ENCODE measurements at places on chromosomes 5 and 9.
A peak's percentile ranks its signal among the peaks of the same experiment; 100 is the strongest.

- peak; percentile 89 for DNase-seq
These were observed 79.2 kb upstream of the ABCA1 start for GRCh38 chr9:105007143-105007542.

DNA sequence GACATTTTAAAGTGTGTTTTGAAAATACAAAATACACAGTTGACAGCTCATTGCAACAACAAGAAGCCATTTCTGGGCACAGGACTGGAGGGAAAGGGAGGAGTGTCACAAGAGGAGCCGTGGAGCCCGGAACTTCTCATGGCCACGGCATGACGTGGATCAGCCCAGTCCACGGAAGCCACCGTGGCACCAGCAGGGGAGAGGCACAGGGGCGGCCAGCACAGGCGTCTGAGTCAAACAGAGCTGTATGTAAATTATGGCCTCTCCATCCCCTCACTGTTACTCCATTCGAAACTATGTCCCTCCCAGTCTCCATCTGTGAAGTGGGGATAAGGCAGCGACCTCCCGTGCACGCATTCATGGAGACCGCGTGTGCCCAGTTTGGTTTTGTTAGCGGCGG, 165.6 kb upstream of the IRX2 start:
- DNase-seq = no peak

GRCh38 chr9:134316449-134317160, 9.7 kb upstream of the RXRA start:
- DNase-seq = peak; percentile 62

DNA sequence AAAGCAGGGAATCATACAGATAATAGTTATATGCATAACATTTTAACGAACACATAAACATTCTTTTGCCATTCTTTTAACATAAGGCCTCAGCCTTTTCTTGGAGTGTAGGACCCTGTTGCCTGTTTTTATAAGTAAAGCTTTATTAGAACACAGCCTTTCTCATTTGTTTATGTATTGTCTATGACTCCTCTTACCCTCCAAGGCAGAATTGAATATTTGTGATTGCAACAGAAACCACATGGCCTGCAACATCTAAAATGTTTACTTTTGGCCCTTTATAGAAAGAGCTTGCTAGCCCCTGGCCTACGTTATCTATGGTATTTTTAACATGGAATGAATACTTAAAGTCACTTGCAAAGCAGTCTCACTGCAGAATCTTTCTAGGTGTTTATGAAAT, 2.6 kb downstream of the SLC31A1 start:
- DNase-seq = peak; percentile 33

DNA sequence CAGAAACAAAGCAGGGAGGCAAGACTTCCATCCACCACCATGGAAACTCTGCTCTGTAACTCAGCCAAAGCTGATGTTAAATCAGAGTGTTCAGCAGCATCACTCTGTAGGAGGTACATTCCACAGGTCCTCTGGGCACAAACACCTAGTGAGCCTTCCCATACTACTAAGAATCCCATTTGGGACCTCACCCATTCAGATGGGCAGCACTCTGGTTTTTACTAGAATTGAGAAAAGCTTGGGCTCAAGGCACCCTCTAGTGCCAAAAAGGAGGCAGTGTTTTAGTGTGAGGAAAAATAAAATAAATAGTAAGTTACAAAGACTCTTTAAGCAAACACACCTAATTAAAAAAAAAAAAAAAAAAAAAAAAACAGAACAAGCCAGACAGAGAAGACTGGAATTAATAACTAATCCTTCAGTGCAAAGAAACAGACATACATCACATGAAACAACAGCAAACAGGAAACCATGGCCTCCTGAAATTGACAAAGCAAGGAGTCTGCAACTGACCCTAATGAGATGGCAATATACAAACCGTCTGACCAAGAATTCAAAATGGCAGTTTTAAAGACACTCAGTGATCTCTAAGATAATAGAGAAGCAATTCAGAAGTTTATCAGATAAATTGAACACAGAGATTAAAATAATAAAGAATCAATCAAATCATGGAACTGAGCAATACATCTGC, 159.5 kb downstream of the GNA14 start:
- peak; percentile 55 for DNase-seq

GRCh38 chr5:173953528-173954090, 35.4 kb upstream of the C5orf47 start:
- no peak for DNase-seq

- no peak for DNase-seq
These were observed 34.2 kb upstream of the MYO10 start for GRCh38 chr5:16970260-16970659.

DNA sequence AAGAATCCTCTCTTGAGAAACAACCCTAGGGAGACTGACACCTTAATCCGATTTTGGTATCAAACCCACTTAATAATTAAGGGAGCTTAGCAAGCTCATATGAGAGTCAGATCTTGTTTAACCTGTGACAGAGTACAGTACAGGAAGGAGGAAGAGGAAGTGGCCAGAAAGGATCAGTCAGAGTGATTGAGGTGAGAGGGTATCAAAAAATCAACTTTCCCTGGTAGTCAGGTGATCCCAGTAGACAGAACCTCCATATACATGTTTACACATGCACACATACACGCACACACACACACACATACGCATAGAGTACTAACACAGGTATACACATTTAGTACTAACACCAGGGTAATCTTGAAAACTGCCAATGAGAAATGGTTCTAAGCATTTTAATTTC, 56.8 kb downstream of the GLIS3 start:
- DNase-seq = no peak

GRCh38 chr5:41406424-41406823, 104.0 kb downstream of the PLCXD3 start:
- DNase-seq = no peak

- no peak for DNase-seq
These were observed 22.0 kb downstream of the TMEM167A start for GRCh38 chr5:83055166-83055565.

DNA sequence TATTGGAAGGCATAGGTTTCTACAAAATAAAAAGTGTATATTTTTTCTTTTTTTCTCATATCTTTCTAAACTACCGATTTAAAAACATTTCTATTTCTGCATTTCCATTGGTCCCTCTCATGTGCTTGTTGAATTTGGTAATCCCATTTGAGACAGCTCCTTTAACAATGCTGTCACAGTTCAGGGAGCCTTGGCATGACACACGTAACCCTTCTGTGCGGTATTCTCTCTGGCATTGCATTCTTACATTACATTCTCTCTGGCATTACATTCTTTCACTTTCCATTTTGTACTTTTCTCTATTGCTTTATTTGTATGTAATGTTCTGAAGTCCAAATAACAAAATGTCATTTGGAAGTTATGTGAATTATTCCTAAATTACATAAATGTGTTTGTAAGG, 150.7 kb upstream of the RASGRF2 start:
- DNase-seq = peak; percentile 5

- no peak for DNase-seq
These were observed 145.4 kb upstream of the NREP start for GRCh38 chr5:111902436-111902835.

- peak; percentile 85 for DNase-seq
These were observed 34.2 kb upstream of the HSD17B4 start for GRCh38 chr5:119417891-119418605.

- DNase-seq = no peak
These were observed 40.1 kb downstream of the PRRT1B start for GRCh38 chr9:131585375-131585774.

DNA sequence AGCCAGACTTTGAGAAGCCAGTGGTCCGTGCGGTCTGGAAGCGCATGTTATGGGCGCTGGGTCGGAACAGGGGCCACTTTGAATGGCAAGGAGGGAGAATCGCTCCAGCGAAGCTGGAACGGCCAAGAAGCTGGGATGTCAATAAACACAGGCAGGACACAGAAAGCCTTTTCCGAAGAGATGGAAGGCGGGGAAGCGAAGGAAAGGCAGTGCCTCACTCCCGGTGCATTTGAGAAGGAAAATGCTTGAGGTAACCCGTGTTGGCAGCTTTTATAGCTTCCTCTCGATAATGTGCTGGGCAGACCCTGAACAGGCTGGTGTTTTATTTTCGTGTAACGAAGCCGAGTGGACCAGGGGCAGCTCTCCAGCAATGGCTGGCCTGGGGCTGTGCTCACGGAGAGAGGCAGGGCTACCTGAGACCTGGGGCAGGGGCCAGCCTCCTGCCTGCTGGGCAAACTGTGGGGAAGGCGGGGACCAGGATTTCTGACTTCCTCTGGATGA, 84.2 kb upstream of the SPRY4 start:
- no peak for DNase-seq

GRCh38 chr9:37972351-37972848, 68.5 kb upstream of the SLC25A51 start:
- no peak for DNase-seq

- DNase-seq = no peak
These were observed 192.4 kb downstream of the DOCK8 start for GRCh38 chr9:406886-407654.

DNA sequence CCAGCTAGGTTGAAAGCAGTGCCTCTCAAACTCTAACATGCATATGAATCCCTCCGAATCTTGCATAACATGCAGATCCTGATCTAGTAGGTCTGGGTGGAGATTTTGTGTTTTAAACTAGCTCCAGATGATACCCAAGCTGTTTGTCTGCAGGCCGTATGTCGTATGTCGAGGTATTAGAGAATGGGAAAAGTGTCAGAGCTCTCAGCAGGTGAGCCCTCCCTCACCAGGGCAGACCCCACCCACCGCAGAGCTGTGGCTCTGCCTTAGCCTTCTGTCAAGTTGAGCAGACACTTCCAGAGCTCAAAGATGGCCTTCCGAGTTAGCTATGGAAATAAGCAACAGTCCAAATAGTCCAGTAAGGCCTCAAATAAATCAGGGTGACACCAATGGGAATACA, 83.2 kb upstream of the MAP3K1 start:
- DNase-seq = no peak

DNA sequence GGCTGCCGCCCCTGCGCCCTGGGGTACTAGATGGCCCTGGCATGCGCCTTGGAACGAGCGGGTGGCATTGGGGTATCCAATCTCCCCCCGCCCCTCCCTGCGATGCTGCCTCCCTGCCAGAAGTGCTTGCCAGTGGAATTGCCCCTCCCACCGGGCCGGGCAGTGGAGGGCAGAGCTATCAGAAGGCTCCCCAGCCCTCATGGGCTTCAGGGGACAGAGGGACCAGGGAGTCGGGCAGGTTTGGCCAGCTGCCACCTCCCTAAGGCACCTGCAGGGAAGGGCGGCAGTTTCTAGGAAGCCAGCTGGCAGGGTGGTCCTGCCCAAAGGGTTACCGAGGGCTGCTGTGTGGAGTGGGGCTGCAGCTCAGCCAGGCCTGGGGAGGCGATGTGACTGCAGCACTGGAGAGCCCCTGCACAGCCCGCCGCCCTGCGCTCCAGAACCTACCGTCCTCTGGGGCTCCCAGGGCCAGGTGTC, 52.8 kb upstream of the EGFL7 start:
- no peak for DNase-seq
